ENCODE measurements at places on chromosomes 5 and 9. TPM values are rescaled to one million over a fixed set of nuclear protein-coding genes. Genes with fewer than 3 reads are reported as not detected.

Gene GPSM1
- 22.7 TPM for total RNA-seq

Gene ZFP2
- total RNA-seq = 3.4 TPM

Gene CARTPT
- total RNA-seq = not detected

Gene SNCAIP
- total RNA-seq = 9.7 TPM

Gene SLC22A4
- 5.5 TPM for total RNA-seq

Gene MYOZ3
- 2.5 TPM for total RNA-seq

Gene CYLC2
- total RNA-seq = not detected

Gene LCN12
- total RNA-seq = 1.6 TPM

GRCh38 chr9:137294681-137295237 lies 7.3 kb downstream of the NRARP start:
- DNase-seq = no peak

DNA sequence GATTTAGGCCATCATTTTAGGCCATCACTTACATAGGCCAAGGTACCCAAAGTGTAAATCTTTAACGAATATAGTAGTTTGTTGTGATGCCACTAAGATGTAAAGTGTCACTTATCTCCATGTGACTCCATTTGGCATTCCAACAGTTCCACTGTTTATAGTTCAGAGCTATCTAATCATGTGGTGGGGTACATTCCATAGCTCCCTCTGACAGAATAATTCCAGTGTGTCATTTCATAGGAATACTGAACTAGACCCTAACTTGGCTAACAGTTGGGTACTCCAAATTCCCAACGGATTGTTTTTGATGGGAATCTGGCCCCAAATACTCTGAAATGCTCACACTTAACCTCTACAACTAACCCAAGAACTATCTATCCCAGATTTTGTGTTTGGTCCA lies 76.7 kb upstream of the FST start:
- DNase-seq = no peak

- DNase-seq = peak; percentile 24
These were observed 107.9 kb downstream of the PHF2 start for GRCh38 chr9:93684161-93684765.

- no peak for DNase-seq
These were observed 59.5 kb upstream of the GGTA1 start for GRCh38 chr9:121559183-121559582.

DNA sequence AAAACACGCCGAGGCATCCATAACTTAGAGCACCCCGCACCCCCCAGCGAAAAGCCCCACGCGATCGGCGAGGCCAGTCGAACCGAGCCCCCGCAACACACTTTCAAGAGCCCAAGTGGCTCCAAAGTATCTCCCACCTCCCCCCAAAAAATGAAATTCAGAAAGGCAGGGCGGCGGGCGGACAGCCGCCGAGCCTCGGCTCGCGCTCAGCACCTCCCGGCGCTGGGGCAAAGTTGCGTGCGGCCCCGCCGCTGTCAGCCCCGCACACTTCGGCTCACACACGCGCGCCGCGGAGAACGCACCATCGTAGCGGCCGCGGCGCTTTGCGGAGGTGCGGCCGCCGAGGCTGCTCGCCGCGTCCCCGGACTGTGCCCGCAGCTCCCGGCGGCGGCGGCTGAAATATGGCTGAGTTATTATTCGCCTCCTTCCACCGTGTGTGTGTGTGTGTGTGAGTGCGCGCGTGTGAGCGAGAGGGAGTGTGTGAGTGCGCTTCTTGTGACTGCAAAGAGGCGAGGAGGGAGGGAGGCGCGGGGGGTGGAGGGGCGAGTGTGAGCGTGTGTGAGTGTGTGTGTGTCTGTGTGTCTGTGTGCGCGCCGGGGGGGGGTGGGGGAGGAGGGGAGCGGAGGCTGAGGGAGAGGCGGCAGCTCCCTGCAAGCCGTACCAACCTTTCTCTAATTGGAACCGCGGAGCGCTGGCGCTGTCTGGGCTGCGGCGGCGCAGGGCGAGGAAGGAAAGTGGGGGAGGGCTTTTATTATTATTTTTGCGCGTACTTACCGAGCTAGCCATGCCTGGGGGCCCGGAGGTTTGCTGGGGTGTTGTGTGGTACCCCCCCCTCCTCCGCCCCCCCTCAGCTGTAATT lies 599 bp downstream of the MLLT3 start:
- peak; percentile 86 for DNase-seq

- DNase-seq = peak; percentile 11
These were observed 8.0 kb downstream of the SURF6 start for GRCh38 chr9:133327834-133328484.

DNA sequence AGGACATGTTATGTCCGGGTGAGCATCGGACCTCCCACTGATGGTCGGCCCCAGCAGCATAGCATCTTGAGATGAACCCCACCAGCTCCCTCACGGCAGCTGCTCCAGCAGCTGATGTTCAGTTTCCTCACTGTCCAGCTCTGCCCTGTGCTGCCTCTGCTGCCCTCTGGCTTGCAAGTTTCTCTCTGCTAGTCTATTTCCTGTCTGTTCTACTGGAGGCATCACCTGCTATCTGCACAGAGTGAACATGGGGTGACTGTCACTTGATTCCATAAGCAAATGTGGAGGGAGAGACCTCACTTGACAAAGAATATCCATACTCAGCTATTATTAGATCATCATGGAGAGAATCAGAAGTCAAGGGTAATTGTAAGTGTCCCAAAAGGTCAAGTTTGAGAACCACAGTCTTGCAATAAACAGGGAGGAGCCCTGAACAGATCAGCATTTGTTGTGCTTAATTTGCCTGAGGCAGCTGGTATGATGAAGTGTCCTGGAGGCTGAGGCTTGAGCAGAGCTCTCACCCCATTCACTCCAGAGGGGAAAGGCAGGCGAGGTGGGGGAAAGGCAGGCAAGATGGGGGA lies 702.8 kb downstream of the SEMA5A start:
- DNase-seq = no peak

- no peak for DNase-seq
These were observed 76.1 kb downstream of the ARRDC3 start for GRCh38 chr5:91307048-91307447.

GRCh38 chr9:73237140-73237539 lies 85.5 kb downstream of the ANXA1 start:
- DNase-seq = no peak

GRCh38 chr5:72372923-72373322 lies 52.8 kb downstream of the PTCD2 start:
- no peak for DNase-seq

DNA sequence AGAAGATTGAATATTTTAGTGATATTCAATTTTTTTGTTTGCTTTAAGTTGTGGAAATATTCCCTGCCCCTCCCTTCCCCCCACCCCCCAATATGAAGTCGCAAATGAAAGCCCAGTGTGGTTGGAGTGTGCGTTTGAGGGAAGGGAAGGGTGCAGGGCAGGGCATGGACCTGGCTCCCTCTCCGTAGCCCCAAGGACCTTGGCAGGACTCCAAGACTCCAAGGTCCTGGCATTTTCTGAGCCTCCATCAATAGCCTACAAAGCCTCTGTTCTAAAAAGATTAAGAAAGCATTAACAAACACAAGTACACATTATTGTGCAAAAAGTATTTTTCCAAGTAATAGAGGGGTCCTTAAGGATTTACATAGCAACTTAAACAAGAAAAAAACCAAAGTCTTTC lies 38.8 kb upstream of the PTPN3 start:
- no peak for DNase-seq

- no peak for DNase-seq
These were observed 27.2 kb upstream of the ASS1 start for GRCh38 chr9:130417602-130418001.

DNA sequence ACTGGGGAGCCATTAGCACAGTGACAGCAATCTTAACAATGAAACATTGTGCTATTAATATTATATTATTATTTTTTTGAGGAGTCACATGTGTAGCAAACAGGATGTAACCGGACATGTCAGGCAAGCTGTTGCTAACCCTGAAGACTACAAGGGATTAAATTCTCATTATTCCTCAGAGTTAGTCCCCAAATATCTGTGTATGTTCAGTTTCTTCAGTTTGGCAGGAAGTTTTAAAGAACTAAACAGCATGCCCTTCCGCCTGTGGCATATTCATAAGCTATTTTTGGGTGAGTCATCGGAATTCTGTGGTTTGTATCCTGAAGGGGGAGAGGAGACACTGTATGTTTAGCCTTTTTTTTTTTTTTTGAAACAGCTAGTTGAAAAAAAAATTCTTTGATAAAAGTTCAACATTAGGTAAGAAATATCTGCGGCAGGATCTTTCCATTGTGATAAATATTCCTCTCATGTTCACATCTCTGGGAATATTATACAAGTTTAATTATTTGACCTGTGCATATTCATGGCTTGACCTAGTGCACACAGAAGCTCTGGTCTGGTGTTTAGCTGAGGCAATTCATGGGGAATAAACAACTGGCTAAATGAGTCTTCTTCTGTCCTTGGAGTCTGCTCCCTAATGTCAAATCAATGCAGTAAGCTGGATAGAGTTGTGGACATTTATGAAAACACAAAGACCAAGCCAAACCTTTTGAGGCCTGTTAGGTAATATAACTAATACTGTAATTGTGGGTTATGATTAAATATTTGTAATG lies 202.7 kb upstream of the CDKN2B start:
- DNase-seq = no peak

- DNase-seq = no peak
These were observed 103.3 kb downstream of the DIRAS2 start for GRCh38 chr9:90539286-90539685.

- no peak for DNase-seq
These were observed 100.7 kb downstream of the ZNF622 start for GRCh38 chr5:16364910-16365309.

DNA sequence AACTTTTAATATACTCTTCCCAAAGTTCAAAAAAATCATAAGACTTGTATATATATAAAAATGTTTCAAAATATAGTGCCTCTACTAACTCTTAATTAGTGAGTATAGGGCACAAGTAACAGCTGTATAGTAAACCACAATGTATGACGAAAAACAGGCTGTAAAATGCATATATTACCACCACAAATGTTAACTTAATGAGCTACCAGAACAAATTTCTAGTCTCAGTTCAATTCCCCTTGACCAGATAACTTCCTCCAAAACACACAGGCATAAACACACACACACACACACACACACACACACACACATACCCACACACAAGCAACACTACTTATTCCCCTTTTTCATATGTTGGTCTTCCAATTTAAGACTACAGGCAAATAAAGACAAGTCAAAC lies 78.8 kb downstream of the FBXL17 start:
- DNase-seq = no peak

- no peak for DNase-seq
These were observed 283.3 kb downstream of the TMEM167A start for GRCh38 chr5:82793808-82794419.

DNA sequence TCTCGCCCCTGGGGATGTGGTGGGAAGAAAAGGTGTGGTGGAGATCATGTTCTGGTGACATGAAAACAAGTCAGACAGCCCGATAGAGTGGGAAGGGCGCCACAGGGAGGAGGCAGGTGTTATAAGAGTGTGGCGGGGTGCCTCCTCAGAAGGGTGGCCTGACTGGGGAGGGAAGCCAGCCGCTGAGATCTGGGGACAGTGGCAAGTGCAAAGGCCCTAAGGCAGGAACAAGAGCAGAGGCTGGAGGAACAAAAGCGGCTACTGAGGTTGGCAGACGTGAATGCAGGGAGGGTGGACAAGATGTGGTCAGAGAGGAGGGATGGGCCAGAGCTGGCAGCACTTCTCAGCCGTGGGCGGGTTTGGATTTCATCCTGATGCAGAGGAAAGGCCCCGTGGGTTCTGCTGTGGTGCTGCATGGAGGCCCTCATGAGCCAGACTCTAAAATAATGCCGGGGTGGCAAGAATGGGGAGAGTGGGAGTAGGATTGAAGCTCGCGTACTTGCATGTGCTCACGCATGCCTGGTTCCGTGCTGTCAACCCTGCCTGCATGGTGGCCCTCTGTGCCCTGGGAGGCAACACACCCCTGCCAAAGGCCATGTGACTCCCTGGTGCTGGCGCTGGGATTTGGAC lies 89.2 kb downstream of the MVB12B start:
- DNase-seq = peak; percentile 57

DNA sequence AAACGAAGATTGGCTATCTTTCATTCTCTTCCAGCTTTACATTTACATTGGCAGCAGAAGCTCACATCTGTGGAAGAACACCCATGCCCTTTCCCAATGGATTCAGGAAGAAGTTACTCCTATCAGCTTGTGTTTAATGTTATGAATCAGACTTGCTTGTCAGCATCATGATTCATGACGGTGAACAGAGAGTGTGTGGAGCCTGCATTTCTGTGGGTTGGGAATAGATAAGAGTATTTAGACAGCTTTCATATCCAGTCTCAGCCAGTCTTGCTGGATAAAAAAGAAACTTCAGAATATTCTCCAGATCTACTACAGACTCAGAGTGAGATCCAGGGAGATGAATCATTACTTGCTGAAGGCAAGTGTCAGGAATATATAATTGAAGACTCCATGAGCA lies 812.9 kb upstream of the ZNF608 start:
- no peak for DNase-seq

- no peak for DNase-seq
These were observed 212.3 kb upstream of the TMEM161B start for GRCh38 chr5:88480801-88481499.

GRCh38 chr5:135371622-135372232 lies 27.3 kb downstream of the MACROH2A1 start:
- no peak for DNase-seq

DNA sequence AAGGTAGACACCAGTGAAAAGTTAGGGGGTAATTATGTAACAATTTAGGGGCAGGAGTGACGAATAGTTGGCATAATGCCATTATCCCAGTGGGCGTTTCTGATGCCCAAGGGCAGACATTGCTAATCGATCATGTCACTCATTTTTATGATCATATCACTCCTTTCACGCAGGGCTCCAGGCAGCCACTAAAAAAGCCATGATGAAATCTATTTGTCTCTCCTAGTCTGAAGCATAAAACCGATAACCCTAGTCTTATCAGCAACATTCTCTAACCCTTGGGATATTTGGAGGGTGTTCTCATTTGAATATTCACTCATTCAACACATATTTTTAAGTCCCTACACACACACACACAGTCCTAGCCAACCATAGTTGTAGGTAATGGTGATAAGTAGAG lies 114.9 kb downstream of the NMUR2 start:
- DNase-seq = no peak

DNA sequence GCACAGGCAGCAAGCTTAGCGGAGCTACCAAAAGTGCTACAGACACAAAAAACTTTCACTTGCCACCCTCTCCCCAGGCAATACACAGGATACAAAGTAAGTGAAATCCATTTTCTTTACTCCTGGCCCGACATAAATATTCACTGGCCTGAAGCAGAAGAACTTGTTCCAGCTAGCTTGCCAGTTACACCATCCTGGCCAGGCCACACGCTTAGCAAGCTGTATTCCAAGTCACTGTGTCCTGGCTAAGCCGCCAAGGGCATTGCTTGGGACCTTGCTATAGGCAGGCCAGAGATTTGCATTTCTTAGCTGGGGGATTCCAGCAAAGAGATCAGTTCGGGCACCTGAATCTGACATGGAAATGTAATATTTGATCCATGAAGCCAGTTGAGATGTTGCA lies 71.0 kb upstream of the SLC1A3 start:
- DNase-seq = no peak

GRCh38 chr5:161095953-161096352 lies 243.9 kb upstream of the ATP10B start:
- DNase-seq = no peak

DNA sequence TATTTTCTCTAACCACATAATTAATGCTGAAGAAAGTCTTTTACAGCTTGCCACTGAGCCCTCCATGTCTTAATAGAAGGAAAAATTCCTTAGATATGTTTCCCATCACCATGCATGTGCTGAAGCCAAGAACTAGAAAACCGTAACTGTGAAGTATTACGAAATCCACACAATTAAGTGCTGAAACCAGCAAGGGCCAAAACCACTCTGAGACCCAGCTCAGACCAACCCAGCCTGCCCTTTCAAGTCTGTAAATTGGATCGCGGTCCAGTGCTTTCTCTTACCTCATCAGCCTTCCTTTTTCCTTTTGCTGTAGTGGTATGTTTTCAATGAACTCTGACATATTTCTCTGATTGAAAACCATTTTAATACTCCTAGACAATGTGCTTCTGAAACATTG lies 26.3 kb downstream of the SEMA5A start:
- peak; percentile 59 for DNase-seq

Data from aorta (tissue), 5 donors.